ENCODE measurements at places on chromosomes 1 and 21.

- DNase-seq, result no peak
These were observed 99.8 kb downstream of the PATJ start for GRCh38 chr1:61842036-61842435.

DNA sequence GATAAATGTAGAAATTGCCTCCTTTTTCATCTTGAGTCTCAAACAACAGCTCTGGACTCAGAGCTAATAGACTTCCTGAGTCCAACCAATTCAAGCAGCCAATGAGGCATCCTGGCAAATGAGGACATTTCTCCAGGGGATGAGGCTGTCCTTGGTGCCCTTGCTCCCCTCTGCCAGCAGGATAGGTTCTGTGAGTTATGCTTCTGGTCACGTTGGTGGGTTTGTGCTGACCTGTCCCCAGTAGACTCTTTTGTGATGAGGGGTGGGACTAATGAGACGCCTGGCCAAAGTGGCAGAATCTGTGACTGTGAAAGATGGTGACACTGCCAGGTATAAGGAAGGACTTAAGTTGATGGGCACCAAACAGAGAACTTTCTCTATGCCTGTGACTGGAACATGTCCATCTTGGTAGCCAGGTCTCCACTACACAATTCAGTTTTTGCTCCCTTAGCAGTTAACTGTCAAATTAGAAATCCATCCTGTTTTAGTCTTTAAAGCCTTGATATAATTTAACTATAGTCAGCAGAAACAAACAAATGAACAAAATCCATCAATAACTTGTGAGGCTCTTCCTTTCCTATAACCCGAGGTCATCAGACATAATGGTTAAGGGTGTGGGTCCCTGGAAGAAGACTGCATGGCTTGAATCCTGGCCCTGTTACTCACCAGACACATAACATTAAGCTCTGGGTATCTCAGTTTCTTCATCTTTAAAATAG is 35.7 kb upstream of the THEM4 start:
- no peak for DNase-seq

GRCh38 chr1:211259638-211260126 is 516 bp downstream of the RCOR3 start:
- peak; percentile 49 for DNase-seq

DNA sequence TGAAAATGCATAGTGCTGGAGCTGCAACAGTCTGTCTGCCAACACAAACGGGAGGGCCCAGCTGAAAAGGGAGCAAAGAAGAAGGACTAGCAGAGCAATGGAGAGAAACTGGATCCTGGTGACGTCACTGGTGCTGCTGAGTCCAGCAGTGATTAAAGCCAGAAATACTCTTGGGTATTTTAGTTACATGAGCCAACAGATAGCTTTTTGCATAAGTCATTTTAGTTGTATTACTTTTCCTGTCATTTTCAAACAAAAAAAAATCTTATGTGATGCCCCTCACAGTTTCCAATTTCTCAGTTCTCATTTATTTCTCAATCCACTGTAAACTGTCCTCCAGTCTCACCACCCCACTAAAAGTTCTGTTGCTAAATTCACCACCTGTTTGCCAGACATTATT is 38.7 kb upstream of the NEK7 start:
- DNase-seq, result no peak

- peak; percentile 59 for DNase-seq
These were observed 51.2 kb upstream of the SYNC start for GRCh38 chr1:32753532-32754316.

GRCh38 chr1:172997941-172998361 is 52.8 kb downstream of the TNFSF18 start:
- DNase-seq, result no peak

DNA sequence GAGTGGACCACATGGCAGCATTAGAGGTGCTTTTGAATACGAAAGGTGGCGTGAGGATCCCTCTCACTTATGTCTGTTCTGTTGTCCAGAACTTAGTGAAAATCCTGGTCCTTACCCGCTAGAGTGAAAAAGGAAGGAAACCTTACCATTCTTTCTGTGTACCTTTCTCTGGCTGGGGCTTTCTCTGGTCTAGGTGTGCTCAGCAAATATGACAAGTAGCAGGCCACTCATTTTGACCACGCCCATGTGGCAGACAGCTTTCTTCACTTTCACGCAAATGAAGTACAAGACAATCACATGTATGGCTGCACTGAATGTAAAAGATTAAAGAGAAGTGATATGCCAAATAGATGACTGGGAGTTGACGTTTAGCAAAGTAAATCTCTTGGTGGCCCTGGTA is 131.9 kb downstream of the FGGY start:
- no peak for DNase-seq

DNA sequence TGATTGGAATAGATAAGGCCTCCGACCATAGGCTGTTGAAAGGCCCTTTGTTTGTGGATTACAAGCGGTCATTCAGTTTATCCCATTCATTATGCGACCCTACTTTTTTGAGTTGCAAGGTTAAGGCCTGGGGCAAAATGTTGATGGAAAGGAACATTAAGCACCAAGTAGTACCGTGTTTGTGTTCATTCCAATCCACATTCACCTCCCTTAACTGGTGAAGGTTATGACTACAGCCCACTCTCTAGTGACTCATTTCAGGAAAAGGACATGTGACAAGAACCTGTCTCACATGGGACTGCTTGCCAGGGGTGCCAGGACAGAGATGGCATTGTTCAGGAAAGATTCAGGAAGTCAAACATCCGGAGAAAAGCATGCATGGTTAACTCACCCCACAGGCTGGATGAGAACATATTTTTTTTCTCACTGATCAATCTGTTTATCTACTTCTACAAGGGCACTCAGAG is 81.6 kb downstream of the CD58 start:
- DNase-seq, result no peak

- no peak for DNase-seq
These were observed 10.5 kb downstream of the C1orf116 start for GRCh38 chr1:207021876-207022596.

DNA sequence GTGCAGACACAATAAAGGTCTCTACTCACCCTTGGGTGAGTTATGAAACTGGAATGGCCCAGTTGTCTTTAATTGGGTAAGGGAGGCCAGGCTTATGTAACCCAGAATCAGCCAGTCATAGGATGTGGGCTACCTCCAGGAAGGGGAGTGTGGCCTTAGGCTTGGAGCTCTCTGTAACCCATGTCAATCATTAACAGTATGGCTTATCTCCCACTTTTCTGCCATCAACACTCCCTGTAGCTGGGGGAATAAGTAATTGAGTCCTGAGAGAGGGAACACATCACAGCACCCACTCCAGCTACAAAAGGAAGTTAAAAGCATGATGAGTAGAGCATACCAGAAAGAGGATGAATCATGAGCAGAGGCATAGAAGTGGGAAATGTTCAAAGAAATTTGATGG is 327.0 kb upstream of the DUSP10 start:
- DNase-seq, result no peak

DNA sequence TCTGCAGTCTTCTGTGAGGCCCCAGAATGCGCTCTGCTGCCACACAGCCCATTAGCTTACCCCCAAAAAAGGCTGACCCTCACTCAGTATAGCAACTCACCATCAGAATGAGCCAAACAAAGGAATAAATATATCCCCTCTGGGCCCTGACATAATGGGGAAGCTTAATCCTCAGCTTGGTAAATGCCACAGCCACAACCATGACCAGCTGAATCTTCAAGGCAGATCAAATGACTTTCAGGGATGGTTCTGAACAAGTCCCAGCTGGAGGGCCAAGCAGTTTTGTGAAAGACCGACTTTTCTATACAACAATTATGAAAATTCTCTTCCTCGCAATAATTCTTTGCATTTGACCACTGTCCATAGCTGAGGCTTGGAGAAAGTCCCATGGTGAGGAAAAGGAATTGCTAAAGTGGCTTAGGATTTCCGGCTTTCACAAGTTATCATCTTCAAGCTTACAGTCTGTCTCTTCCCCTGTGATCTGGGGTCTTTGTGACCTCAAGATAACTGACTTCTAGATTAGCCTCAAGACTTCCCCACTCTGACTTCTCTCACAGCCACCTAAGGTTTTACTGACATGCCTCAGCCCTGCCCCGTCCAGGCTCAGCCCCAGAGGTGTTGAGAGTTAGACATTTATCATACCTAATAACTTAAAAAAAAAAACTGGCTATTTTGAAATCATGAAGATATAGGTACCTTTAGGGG is 47.8 kb upstream of the PBX1 start:
- DNase-seq, result no peak

GRCh38 chr1:246311461-246311860 is 195.6 kb downstream of the SMYD3 start:
- DNase-seq, result no peak

DNA sequence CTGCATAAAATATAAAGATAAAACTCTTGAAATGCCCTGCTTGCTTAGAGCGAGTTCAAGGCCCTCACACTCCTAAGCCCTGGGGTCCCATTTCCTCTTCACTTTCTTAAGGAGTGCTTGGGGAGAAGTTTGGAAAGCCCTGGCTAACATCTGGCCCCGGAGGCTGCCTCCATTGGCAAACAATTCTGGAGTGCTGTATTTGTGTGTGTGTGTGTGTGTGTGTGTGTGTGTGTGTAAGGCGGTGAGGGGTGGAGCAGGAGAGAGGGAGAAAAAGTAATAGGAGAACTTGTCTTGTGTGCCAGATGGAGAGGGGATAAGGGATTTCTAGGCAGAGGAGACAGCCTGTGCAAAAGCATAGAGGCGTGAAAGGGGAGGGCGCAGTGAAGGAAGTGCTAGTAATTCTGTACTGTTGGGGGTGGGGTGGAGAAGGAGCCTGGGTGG is 578 bp upstream of the TRIM62 start:
- DNase-seq, result no peak
